ENCODE measurements at places on chromosomes 4 and X.
A peak's percentile ranks its signal among the peaks of the same experiment; 100 is the strongest.

DNA sequence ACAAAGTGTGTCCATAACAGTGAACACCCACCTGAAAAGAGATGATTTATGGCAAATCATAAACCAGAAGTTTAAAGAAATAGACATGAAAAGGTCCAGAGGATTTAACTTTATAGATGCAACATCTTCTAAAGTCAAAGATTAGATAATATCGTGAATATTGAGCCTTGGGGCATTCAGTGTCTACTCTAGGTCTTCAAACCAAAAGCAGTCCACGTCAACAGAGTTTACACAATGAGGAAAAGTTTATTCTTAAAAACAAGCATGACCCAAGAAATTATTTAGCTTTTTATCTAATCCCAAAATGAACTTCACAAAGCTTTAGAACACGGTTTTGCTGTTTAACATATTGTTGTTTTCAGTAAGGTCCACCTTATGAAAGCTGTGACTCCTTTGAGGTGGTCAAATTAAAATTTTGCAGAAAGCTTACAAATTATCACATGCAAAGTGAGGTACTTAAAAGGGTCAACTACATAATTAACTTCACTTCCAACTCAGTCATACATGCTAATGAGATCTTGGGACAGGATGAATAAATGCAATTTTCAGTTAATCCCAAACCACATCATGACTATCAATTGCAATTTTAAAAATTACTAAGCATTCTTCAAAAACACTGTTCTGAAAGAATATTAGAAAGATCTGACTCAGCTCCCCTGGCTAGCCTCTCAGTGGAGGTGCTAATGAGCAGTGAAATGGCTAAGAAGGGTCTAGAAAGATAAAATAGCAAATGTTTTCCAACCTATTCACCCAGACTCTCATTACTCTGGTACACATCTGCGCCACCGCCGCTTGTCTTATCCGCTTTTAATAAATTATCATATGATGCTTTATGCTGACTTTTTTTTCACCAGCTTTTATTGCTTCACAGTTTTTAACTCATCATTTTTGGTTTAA lies 92.4 kb upstream of the WDR17 start:
- no peaks in the 10 kb centered on the region for H3K27me3 ChIP-seq
- no peaks in the 10 kb centered on the region for H3K36me3 ChIP-seq
- ATAC-seq, result no peak
- H3K4me1 ChIP-seq, result no peaks in the 10 kb centered on the region

DNA sequence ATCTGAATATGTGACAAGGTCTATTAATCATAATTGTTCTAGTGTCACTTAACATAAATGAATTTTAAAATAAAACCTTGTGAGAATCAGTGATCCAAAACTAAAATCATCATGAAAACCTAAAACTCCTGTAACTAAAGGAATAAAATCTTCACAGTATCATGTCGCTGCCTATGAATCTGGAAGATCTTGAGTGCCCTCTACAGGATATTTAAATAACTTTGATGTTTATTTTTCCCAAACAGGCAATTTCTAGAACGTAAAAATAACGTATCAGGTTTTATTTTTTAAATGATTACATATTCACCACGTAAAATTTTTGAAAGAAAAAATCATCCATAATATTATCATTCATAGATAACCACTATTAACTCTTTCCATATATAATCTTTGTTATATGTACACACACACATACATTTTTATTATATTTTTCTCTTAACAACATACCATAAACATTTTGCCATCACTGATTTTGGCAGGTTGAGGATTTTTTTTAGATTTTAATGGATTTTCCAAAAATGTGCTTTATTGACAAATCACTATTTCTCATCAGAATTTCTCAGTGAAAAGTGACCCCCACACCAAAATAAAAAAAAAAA lies 79.6 kb downstream of the COMMD8 start:
- H3K36me3 ChIP-seq, result no peaks in the 10 kb centered on the region
- no peaks in the 10 kb centered on the region for H3K27me3 ChIP-seq
- ATAC-seq, result no peak
- no peak overlapping the region for H3K27ac ChIP-seq
- H3K4me3 ChIP-seq, result no peak overlapping the region

GRCh38 chr4:100289946-100290345 lies 99.7 kb upstream of the DDIT4L start:
- no peaks in the 10 kb centered on the region for H3K27me3 ChIP-seq
- no peaks in the 10 kb centered on the region for H3K4me1 ChIP-seq
- ATAC-seq, result no peak
- no peak overlapping the region for H3K27ac ChIP-seq

GRCh38 chr4:158002173-158002572 lies 170.7 kb downstream of the GASK1B start:
- no peak overlapping the region for H3K27ac ChIP-seq
- H3K4me3 ChIP-seq, result no peak overlapping the region
- no peaks in the 10 kb centered on the region for H3K4me1 ChIP-seq
- H3K27me3 ChIP-seq, result no peaks in the 10 kb centered on the region
- no peak for ATAC-seq

GRCh38 chr4:80153874-80154544 lies 43.3 kb upstream of the PRDM8 start:
- H3K4me1 ChIP-seq, result no peaks in the 10 kb centered on the region
- H3K27me3 ChIP-seq, result no peaks in the 10 kb centered on the region
- no peaks in the 10 kb centered on the region for H3K36me3 ChIP-seq
- ATAC-seq, result no peak
- no peak overlapping the region for H3K4me3 ChIP-seq
- H3K27ac ChIP-seq, result no peak overlapping the region

- no peaks in the 10 kb centered on the region for H3K4me1 ChIP-seq
- ATAC-seq, result no peak
- H3K4me3 ChIP-seq, result no peak overlapping the region
- no peaks in the 10 kb centered on the region for H3K27me3 ChIP-seq
- no peaks in the 10 kb centered on the region for H3K36me3 ChIP-seq
- H3K27ac ChIP-seq, result no peak overlapping the region
Observed at GRCh38 chr4:124290678-124291077, 421.9 kb downstream of the ANKRD50 start.

- no peak overlapping the region for H3K27ac ChIP-seq
- no peaks in the 10 kb centered on the region for H3K27me3 ChIP-seq
- no peak overlapping the region for H3K4me3 ChIP-seq
- no peaks in the 10 kb centered on the region for H3K4me1 ChIP-seq
- H3K36me3 ChIP-seq, result no peaks in the 10 kb centered on the region
Observed at GRCh38 chrX:38006778-38007177, 425 bp downstream of the SYTL5 start.

- H3K27me3 ChIP-seq, result no peaks in the 10 kb centered on the region
- no peak overlapping the region for H3K4me3 ChIP-seq
- H3K27ac ChIP-seq, result no peak overlapping the region
- ATAC-seq, result no peak
Observed at GRCh38 chr4:7770224-7771050, 169.2 kb downstream of the AFAP1 start.

DNA sequence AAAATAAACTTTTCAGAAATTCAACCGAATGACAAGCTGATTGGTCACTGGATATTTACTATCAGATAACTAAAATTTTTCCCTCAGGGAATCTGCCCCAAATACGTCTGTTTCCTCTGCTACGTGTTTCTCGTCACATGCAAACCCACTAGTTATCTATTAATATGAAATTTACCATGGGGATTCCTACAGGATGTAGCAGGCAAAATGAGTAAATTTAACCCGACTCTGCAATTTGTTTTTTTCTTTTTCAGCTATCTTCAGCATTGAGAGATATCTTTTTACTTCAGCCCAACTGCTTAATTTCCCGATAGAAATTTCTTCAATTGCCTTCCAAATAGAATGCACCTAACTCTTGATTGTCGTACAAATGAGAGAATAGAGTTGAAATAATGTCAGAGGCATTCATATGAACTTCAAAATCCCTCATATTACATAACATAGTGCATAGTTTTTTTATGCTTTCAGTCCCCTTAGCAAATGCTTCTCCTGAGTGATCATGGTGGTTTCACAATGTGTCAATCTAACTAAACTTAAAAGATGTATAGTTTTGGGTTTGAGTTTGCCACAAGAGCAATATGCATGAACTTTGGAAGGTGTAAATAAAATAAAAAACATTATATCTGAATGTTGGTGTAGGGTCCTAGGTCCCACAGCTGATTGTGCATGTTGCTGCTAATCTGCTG lies 913.1 kb upstream of the GRIA3 start:
- no peaks in the 10 kb centered on the region for H3K27me3 ChIP-seq
- H3K4me1 ChIP-seq, result no peaks in the 10 kb centered on the region
- no peak overlapping the region for H3K4me3 ChIP-seq
- ATAC-seq, result no peak

GRCh38 chr4:107379054-107379869 lies 340.8 kb downstream of the PAPSS1 start:
- H3K4me1 ChIP-seq, result no peaks in the 10 kb centered on the region
- ATAC-seq, result no peak

- H3K27me3 ChIP-seq, result no peaks in the 10 kb centered on the region
- no peak overlapping the region for H3K27ac ChIP-seq
- no peaks in the 10 kb centered on the region for H3K36me3 ChIP-seq
- H3K4me3 ChIP-seq, result no peak overlapping the region
- peaks cover 5% of the 10 kb centered on the region for H3K4me1 ChIP-seq
- ATAC-seq, result peak; percentile 31
Observed at GRCh38 chrX:139113708-139114107, 402.2 kb upstream of the FGF13 start.

DNA sequence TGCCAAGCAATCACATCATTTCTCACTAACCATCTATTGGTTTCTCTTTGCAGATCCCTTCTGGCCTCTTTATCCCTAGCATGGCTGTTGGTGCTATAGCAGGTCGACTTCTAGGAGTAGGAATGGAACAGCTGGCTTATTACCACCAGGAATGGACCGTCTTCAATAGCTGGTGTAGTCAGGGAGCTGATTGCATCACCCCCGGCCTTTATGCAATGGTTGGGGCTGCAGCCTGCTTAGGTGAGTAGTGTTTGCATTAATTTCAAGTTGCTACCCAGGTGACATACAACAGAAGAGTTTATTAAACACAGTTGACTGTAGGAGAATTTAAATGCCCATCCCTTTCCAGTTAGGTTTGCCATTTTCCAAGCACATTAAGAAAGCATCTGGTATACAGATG lies 112.2 kb downstream of the AKAP4 start:
- no peak overlapping the region for H3K27ac ChIP-seq
- no peak for ATAC-seq
- no peaks in the 10 kb centered on the region for H3K4me1 ChIP-seq
- H3K27me3 ChIP-seq, result no peaks in the 10 kb centered on the region
- H3K36me3 ChIP-seq, result no peaks in the 10 kb centered on the region

- no peak overlapping the region for H3K4me3 ChIP-seq
- no peaks in the 10 kb centered on the region for H3K36me3 ChIP-seq
- ATAC-seq, result no peak
- no peaks in the 10 kb centered on the region for H3K4me1 ChIP-seq
Observed at GRCh38 chr4:77615153-77615552, 9.5 kb downstream of the CXCL13 start.

- peak overlapping the region; percentile 65 for H3K27ac ChIP-seq
- no peaks in the 10 kb centered on the region for H3K36me3 ChIP-seq
- no peak overlapping the region for H3K4me3 ChIP-seq
- ATAC-seq, result no peak
- no peaks in the 10 kb centered on the region for H3K27me3 ChIP-seq
Observed at GRCh38 chrX:2698604-2699003, 7.5 kb downstream of the CD99 start.
